ENCODE measurements at places on chromosomes 4 and X.

GRCh38 chr4:1524761-1525160 is 118.5 kb upstream of the NKX1-1 start:
- ATAC-seq: no peak

DNA sequence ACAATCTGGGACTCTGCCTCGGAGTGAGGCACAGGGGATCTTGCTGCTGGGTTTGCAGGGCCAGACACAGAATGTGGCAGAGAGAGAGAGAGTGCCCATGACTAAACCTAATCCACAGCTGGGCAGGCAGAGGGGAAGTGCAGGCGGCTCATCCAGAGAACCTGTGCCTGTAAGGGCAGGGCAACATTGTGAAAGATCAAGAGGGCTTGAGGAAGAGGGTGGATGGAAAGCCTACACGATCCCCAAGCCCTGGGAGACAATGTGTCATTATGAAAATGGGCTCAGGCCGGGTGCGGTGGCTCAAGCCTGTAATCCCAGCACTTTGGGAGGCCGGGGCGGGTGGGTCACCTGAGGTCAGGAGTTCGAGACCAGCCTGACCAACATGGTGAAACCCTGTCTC is 40.6 kb upstream of the TENM3 start:
- no peak for ATAC-seq

- ATAC-seq: no peak
Observed at GRCh38 chrX:78333521-78333920, 6.1 kb upstream of the CYSLTR1 start.

GRCh38 chrX:40086569-40087335 is 11.0 kb downstream of the BCOR start:
- ATAC-seq: no peak

DNA sequence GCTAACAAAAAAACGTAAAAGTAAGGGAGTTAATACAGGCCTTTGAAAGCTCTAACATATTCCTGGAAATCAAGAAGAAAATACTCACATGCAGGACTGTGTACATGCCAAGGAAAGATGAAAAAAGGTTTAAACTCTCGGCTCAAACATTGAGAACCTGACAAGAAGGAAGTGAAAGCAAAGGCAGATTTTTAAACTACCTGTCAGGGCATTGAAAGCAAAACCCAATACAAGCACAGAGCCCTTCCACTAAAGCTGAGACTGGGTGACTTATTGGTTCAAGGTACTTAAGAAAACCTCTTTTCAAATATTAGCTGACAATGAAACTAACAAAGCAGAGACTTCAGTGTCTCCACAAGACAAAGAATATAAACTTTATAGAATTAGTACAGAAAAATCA is 313.0 kb upstream of the GRID2 start:
- ATAC-seq: no peak

GRCh38 chr4:146132445-146132844 is 43.1 kb upstream of the LSM6 start:
- no peak for ATAC-seq

DNA sequence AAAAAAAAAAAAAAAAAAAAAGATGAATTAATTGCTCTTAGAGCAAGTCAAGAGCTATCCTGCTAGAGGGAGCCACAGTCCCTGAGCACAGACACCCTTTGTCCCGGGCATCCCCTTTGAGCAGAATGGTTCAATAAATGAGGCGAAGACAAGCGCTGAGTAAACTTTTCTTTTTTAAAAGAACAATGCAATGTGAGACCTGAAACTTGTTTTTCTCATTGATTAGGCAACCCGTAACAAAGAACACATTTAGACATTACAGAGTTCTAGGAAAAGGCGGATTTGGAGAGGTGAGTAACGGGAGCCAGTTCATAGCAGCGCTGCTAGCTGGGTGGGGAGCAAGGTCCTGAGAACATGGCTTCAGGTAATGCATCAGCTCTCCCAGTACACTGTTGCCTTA is 46.1 kb downstream of the GRK4 start:
- ATAC-seq: no peak

- ATAC-seq: no peak
Observed at GRCh38 chr4:183638436-183638835, 20.5 kb downstream of the RWDD4 start.

- ATAC-seq: no peak
Observed at GRCh38 chr4:86013621-86014020, 346.2 kb downstream of the MAPK10 start.

- no peak for ATAC-seq
Observed at GRCh38 chr4:183788308-183788905, 116.7 kb upstream of the STOX2 start.

GRCh38 chr4:118825799-118826198 is 10.1 kb downstream of the SEC24D start:
- no peak for ATAC-seq

GRCh38 chr4:8682296-8682695 is 89.7 kb downstream of the CPZ start:
- ATAC-seq: no peak

GRCh38 chr4:52993771-52994170 is 131.7 kb downstream of the RASL11B start:
- ATAC-seq: no peak

DNA sequence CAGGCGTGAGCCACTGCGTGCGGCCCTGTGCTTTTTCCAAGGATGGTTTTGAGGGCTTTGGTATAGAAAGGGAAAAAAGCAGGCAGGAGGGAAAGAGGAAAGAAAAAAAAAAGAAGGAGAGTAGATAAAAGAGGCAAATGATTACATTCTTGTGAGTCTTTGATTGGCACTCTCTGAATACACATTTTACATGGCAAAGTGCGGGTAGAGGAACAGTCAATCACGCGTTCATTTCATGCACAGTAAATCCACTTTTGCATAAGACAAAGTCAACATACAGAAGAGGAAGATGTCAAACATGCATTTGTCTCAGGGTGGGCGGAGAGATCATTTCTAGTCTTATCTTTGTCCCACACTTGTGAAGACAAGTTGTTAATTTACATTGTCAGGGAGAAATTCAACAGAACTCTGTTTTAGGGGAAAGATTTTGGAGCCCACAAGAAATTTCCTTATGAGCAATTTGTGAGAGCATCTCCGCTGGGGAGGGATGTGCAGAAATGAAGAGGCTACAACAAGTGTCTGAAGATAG is 183.2 kb downstream of the DHRSX start:
- no peak for ATAC-seq

DNA sequence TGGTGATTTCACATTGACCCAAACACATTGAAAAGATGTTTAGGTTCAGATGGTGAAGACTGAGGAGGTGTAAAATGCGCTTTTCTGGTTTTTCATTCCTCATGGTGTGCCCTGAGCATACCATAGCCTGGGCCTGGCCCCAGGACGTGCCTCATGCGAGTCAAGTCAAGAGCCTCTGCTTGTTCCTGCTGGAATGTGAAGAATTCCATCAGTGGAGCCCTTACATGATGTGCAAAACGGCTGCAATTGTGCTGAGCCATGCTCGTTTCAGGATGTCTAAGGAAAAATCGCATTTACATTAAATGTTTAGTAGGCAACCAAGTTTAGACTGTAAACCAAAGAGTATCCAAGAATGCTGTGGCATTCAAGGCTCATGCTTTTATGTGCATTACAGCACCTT is 34.9 kb downstream of the GYG2 start:
- no peak for ATAC-seq

DNA sequence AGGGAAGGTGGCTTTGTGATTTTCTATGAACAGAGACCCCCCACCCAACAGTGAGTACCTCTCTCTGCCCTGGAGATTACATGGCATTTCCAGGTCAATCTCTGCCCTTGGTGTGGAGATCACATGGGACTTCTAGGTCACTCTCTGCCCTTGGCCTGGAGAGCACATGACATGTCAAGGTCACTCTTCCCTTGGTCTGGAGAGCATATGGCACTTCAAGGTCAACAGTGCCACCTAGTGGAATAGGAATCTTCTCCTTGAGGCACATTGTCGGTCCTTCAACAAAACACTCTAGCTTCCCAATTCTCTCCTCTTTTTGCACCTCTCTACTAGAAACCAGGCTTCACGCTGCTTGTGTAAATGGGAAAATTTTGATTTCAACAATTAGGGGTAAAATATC is 66.2 kb upstream of the TACR3 start:
- no peak for ATAC-seq

GRCh38 chr4:6350646-6351045 is 81.0 kb downstream of the WFS1 start:
- no peak for ATAC-seq

- no peak for ATAC-seq
Observed at GRCh38 chrX:16699389-16699788, 13.1 kb downstream of the CTPS2 start.

- no peak for ATAC-seq
Observed at GRCh38 chrX:37383313-37383712, 34.1 kb downstream of the PRRG1 start.

DNA sequence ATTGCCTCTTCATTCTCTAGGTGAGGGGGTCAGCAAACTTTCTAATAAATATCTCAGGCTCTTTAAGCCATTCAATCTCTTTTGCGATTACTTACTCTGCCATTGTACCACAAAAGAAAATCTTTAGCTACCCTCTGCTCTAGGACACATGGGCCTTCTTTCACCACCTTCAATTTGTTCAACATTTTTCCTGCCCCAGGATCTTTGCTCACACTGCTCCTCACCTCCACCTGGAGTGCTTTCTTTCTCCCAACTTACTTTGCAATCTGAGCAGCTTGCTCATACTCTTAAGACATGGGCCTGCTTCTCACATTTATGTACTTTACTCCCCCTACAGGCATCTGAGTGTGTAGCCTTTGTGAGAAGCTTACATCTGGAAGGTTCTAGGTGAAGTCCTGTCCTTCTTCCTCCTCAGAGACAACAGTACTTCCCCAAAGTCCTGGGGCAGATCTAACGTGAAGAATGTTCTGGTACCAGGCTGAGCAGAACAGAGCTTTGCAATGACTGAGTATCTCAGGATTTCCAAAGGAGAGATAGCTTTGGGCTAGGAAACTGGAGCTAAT is 55.0 kb upstream of the PRDM5 start:
- ATAC-seq: no peak

DNA sequence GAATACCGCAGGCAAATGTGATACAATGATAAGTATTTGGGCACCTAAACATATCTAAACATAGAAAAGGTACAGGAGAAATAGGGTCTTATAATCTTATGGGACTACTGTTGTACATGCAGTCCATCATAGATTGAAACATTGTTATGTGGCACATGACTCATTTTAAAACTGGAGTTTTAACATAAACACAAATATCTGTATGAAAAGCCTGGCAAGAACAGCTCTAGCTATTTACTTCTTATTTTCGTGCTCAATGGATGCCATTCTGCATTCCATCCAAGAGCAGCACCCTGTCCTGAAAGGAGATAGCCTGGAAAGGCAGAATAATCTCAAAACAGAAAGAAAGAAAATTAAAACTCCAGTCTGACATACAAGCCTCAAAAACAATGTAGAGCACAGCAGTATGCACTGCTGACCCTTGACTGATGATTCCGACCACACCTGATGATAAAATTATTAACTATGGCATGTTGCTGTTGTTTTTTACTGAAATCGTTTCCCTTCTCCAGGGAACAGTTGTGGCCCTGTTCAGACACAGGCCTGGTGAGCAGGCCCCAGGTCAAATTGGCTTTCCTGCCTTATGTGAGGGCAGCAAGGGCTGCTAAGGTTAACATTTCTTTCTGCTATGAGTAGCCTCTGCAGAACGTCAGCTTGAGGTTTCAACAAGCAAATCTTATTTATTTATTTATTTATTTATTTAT is 152.7 kb downstream of the APBB2 start:
- no peak for ATAC-seq

DNA sequence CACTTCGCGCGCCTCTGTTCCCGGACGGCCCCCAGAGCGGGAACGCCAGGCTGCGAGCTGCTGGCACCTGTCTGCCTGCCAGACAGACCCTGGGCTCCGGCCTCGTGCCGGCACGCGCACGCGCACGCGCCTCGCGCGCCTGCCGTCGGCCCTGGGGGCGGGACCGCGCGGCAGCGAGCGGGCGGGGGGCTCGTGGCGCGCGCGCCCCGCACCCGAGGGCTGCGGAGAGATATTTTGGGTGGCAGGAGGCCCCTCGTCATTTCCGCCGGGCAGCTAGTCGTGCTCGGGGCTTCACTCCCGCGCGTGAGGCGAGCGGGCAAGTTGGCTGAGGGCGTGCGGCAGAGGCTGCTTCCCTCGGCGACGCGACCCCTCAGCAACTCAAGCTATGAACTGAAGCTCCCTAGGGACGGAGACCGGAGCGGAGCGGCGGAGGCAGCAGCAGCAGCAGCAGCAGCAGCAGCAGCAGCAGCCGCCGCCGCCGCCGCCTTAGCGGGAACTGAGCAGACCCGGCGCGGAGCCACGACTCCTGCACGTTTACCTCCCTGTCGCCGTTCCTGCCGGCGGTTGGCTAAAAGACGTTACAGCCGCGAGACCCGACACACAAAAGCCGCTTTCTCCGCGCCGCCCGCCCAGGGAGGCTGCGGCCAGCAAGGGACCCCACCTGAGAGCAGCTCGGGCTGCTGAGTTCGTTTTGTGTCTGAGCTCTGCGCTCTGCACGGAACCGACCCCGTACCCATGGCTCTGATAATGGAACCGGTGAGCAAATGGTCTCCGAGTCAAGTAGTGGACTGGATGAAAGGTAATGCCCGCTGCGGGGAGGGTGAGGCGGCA is at the start of gene CNKSR2:
Gene CNKSR2, plus strand, starts transcription at position 256 of the 831 bp plus-strand sequence. Its CDS starts 480 bp downstream, at position 736.
- ATAC-seq: peak; percentile 84

GRCh38 chr4:40587826-40588225 is 41.8 kb downstream of the RBM47 start:
- peak; percentile 53 for ATAC-seq

- no peak for ATAC-seq
Observed at GRCh38 chr4:114280645-114281044, 301.2 kb upstream of the ARSJ start.

GRCh38 chr4:85228264-85228663 is 246.7 kb upstream of the ARHGAP24 start:
- no peak for ATAC-seq

- no peak for ATAC-seq
Observed at GRCh38 chrX:65502618-65503017, 32.0 kb downstream of the LAS1L start.
